ENCODE measurements at places on chromosomes 4 and X.

DNA sequence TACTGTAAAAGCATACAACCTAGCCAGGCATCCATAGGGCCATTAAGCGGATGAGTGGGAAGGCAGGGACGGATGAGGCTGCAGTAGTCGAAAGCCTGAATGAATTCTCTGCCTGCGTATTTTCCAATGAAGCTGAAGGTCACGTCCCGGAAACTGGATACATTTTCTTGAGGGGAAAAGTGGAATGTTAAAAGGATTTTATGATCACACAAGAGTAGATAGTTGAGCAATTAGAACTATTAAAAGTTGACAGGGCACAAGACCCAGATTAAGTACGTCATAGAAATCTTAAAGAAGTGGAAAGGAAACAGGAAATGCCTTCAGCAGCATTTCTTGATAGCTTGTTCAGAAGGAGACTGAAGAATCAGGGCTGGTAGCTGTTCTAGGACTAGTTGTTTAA is 98.3 kb upstream of the CXXC4 start:
- no peak for DNase-seq

DNA sequence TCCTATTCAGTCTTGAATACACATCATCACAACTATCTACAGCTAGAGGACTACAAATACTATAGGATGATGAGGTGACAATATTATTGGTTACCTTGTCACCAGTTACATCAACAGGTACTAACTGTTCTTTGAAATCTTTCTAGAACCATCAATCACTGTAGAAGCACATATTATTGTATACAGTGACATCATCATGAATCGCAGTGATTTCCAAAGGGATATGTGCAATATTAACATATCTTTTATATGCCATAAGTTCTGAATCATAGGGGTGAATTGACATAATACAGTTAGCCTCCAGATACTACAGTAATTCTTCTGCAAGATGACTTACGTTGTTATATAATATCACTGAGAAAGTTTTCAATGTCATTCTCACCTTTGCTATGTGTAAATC is 105.2 kb upstream of the HPGD start:
- no peak for DNase-seq

DNA sequence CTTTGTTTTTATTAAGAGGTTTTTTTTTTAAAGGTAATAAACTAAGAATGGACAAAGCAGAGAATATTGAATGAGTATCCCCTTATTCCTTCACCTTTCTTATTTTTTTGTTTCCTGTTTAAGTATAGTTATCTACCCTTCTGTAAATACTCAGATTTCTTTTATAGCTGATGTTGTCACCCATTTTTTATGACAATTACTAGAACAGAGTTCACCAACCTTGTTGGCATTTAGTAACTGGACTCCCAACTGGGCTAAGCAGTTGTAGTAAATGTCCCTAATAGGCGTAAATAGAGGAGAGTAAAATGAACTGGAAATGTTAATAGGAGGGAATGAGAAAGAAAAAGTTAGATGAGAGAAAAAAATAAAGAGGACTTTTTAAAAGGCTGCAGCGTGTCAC is 9.8 kb downstream of the PDLIM5 start:
- no peak for DNase-seq

- DNase-seq: no peak
Observed at GRCh38 chr4:39353478-39354253, 12.5 kb downstream of the RFC1 start.

GRCh38 chr4:134326866-134327265 is 125.3 kb upstream of the PABPC4L start:
- no peak for DNase-seq

- no peak for DNase-seq
Observed at GRCh38 chrX:121831601-121832000, 784.2 kb downstream of the GLUD2 start.

DNA sequence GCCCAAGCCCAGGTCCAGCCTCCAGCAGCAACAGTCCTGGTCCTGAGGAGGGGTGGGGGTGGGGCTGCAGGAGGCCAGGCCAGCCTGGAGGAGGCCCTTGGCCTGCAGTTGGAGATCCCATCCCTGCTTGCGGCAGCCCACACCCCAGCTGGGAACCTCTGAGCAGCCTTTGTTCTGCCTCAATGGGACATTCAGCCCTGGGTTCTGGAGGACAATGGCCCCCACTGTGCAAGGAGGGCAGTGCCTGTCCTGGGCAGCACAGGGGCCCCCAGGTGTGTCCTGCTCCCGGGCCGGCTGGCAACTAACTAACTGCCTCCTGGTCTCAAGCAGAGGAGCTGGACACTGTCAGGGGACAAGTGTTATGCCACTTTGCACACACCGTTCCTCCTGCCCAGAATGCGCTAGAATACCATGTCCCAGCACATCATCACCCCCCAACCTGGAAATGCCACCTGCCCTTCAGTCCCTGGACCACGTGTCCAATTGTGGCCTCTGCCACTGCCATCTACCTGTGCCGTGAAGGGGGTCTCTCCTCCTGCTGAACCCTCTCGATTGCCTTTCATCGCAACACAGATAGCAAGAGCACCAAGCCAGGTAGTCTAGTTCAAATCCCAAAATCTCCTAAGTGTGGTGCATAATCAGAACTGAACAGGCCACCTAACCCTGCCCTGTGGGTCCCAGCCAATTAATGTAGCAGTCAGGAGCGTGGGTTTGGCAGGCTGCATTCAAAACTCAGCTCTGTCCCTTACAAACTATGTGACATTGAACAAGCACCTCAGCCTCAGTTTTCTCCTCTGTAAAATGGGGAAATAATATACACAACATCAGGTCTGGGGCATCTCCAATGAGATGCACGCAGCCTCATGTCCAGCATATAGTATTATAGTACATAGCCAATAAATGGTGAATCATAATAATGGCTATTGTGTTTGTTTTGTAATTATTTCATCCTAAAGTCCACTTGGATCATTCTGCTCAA is 8.8 kb downstream of the PPP2R2C start:
- peak; percentile 4 for DNase-seq

DNA sequence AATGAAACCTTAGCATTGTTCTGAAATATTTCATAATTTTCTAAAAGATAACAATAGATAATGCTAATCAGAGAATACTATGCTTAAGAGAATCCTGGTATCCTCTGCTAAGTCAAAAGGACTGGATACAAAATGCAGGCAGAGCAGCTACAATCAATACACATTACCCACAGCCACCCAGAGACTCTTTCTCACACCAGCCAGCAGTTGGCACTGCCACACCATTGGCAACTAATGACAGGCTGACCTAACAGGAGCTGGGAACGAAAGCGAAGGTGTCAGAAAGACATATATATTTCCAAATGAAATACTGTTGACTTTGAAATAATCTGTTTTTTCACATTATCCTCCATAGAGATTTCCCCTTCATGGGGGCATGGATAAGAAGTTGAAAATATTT is 122.6 kb upstream of the PLAC1 start:
- no peak for DNase-seq

DNA sequence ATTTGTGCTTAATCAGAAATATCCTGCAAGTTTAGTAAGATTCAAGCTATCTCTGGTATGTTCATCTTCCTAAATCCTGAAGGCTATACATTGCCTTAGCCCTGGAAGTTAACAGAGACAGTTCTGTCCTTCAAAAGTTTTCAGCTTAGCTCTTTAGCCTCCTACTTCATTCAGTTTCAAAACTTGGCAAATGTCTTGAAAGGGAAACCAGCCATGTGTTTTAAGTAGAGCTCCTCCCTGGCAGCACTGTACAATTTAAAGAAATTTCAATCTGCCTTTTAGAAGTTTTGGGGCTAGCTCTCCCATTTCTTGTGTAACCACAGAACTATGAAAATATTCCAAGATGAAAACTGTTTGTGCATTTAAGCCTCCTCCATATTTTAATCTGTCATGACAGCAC is 47.0 kb downstream of the FANCB start:
- DNase-seq: no peak

DNA sequence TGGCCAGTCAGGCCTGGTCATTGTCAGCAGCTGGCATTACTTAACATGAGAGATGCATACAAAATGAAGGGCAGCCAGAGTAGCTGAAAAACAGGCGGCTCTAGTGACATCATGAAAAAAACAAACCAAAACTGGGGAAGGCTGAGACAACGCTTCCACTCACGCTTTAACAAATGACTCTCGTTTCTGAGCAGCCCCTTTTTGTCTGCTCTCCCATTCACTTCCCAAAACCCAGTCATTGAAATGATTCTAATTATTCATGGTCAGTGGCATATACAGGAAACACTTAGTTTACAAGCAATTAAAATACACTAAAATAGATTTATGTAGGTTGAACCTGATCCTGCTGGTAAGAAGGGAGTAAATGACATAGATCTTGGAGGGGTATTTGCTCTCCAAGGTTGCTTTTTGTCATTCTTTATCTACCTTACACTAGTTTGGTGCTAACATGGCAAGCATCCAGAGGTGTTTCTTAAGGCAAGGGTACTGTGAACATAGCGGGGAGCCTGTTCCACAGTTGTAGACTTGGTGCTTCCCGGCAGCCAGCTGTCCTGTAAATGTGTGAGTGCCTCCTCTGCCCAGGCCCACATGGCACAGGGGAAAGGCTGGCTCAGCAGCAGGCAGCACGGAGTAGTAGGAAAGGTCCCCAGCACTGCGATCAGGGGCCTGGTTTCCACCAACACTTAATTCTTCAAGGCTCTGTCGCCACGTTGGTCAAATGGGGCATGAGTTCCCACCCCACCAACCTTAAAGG is 61.2 kb upstream of the CITED1 start:
- no peak for DNase-seq

DNA sequence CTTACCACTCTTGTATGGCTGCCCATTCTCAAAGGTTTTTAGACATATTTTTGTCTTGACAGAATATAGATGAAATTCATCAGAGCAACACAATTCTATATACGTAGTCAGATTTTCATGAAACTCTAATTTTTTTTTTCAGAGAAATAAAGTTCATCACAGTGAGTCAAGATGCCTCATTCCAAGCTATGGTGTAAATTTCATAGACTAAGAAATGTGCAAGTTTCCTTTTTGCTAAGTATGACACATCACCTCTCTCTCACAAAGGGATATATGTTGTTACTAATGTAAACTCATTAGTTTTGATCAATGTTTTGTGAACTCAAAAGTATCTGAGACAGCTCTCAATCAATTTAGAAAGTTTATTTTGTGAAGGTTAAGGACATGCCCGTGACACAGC is 60.4 kb upstream of the ATXN3L start:
- DNase-seq: no peak

GRCh38 chrX:71504346-71504745 is 28.6 kb upstream of the OGT start:
- DNase-seq: no peak
